ENCODE measurements at places on chromosomes 1 and 21.

GRCh38 chr21:41928621-41929220 is 25.1 kb downstream of the C2CD2 start:
- no peak for DNase-seq

- DNase-seq, result no peak
These were observed 94.7 kb upstream of the SLC25A33 start for GRCh38 chr1:9444532-9444931.

GRCh38 chr1:161180639-161181038 is 3.3 kb upstream of the B4GALT3 start:
- DNase-seq, result no peak

DNA sequence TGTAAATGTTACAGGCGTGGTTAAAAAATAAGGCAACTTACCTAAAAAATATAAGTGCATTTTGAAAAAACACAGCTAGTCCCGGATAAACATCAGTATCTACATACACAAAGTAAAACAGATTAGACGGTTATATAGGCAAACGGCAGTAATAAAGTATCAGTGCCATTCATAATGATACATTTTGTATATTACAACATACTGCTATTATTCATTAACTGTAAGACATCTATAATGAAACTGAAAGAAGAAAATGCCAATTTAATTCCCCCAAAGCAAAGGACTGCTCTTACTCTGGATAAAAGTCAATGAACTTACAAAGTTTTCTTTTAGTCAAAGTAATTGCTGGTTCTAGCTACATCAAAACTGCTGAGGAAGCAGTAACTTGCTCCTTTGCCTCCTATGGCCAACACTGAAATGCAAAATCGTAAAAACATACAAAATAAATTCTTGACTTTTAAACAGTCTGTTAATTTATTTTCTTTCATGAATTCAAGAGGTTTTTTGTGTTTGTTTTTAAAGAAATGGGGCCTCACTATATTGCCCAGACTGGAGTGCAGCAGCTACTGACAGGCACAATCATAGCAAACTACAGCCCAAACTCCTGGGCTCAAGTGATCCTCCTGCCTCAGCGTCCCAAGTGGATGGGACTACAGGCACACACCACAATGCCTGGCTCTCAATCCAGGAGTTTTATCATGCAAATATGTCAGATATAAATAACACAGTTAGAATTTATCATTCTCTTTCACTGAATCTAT is 23.9 kb downstream of the TMEM50B start:
- DNase-seq, result no peak

- DNase-seq, result no peak
These were observed at the start of gene SNX7 for GRCh38 chr1:98661544-98662355. Gene SNX7 (plus strand): TSS chr1:98661721. CDS start chr1:98661732, 11 bp downstream.

DNA sequence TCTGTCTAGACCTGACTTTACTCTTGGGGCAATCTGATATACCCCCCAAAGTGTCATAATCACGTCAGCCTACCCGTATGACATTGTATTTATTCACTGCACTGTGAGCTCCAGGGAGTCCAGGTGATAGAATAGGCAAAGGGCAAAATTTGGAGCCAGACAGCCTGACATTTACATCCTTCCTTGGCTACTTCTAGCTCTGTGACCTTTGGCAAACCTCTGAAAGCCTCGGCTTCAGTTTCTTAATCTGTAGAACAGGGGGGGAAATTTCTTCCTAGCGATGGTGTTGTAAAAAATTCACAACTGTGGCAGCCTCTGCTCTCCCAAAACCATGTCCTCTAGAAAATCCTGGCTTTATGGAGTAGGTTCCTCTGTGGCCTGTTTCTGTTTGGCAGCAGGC is 240.9 kb downstream of the KIF26B start:
- no peak for DNase-seq

GRCh38 chr1:207811920-207812720 is 60.3 kb downstream of the CD46 start:
- no peak for DNase-seq

DNA sequence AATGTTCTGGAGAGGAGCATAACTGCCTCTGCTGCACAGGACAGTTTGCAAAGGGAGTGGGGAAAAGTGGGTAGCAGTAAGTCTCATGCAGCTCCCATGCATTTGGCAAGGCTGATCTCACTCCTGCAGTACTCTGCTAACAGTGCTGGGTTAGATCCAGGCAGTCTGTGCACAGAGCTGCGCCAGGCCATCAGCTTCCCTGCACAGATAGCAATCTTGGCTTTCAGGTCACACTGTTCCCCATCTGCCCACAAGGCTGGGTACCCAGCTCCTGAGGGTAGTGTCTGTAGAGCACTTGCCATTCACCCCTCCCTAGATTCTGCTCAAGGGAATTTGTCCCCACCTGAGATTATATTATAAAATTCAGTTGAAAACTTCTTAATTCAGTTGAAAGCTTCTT is 72.1 kb downstream of the SH3BGR start:
- DNase-seq, result no peak

- DNase-seq, result no peak
These were observed 40.9 kb upstream of the DAB1 start for GRCh38 chr1:57464756-57465155.

DNA sequence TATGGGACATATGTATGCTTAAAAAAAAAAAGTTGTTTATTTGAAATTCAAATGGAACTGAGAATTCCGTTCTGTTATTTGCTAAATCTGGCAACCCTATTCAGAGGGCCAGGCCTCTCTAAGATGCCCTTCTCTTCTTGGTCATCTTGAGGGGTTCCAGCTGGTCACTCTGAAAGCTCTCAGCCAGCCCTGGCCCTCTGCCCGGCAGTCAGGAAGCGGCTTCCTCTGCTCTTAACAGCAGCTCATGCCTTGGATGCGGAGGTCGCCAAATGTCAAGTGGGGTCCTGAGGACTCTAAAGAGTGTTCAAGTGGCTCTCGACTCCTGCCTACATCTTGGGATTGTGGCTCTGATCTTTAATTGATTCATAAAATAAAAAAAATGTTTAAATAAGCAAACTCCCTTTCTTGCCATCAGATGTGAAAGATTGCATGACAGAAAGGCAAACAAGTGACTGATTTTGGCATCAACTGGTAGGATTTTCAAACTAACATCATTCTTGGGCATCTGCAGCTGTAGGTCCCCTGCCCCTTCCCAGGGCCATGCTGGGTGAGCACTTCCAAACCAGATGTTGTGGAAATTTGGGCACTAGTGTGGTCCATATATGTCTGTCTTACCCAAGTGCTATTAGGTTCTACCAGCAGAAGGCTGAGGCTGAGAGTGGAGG is 130.8 kb downstream of the PRDM2 start:
- DNase-seq, result no peak

DNA sequence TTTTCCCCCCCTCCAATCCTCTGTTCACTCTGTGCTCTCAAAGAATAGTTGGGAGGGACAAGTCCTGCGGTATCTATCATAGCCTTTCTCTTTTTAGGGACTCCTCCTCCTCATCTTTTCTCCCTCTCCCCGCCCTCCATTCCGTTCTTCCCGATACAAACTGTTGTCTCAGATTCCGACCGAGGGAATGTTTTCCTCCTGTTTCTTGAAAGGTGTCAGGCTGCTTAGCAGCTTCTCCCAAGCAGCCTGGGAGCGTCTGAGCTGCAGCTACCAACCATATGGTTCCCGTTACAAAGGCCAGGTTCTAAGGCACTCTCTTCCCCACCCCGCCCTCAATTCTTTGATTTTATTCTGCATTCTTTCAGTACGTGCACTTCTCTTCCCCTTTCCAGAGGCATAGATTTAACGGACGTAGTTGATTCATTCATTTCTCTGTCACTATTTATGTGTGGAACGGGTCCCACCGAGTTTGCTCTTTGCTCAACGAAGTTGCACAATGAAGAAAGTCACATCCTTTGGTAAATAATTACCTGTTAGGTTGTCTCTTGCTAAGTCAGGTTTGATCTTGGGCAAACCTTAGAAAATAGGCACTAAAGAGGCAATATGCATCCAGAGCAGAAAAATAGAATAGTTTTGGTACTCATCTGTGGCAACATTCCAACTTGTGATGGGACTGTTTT is 2.8 kb downstream of the ADGRL2 start:
- no peak for DNase-seq

- no peak for DNase-seq
These were observed 40.4 kb downstream of the ATP1A1 start for GRCh38 chr1:116413414-116413813.

DNA sequence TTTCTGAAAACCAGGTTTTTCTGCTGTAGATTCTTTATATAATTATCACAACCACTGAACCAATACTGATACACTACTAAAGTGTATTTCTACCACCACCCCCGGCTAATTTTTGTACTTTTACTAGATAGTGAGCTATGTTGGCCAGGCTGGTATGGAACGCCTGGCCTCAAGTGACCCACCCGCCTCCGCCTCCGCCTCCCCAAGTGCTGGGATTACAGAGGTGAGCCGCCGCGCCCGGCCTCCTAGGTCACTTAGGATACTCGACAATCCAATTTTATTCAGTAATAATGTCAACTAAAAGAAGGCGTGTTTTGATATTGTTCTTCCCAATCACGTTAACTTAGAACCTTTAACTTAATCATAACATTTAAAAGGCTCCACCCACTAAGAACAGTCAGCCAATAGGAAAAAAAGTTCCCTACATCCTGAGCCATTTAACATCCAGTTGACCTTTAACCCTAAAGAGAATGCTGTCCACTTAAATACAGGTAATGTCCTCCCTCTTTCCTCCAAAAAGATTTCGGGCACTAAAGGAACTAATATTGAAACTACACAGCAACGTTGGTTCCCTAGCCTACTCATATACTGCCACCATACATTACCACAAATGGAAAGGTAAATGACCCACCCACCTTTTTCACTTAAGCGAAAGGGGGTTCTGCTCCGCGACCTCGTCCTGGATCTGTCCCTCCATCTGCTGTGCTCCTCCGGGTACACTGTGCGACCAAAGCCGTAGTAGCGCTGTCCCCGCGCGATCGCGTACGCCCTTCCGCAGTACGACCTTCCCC is 1.2 kb downstream of the RSRP1 start:
- DNase-seq, result no peak

- DNase-seq, result no peak
These were observed 21.3 kb upstream of the RUNX1 start for GRCh38 chr21:35070436-35070835.

GRCh38 chr1:109379422-109379821 is 18.3 kb downstream of the SORT1 start:
- DNase-seq, result no peak

GRCh38 chr1:93275634-93276295 is 69.9 kb upstream of the DR1 start:
- no peak for DNase-seq

GRCh38 chr1:210620867-210621488 is 292.3 kb downstream of the HHAT start:
- DNase-seq, result no peak

- no peak for DNase-seq
These were observed 6.3 kb upstream of the KCNE1 start for GRCh38 chr21:34518301-34518700.

- DNase-seq, result no peak
These were observed 49.7 kb upstream of the GFI1 start for GRCh38 chr1:92536211-92536979.

DNA sequence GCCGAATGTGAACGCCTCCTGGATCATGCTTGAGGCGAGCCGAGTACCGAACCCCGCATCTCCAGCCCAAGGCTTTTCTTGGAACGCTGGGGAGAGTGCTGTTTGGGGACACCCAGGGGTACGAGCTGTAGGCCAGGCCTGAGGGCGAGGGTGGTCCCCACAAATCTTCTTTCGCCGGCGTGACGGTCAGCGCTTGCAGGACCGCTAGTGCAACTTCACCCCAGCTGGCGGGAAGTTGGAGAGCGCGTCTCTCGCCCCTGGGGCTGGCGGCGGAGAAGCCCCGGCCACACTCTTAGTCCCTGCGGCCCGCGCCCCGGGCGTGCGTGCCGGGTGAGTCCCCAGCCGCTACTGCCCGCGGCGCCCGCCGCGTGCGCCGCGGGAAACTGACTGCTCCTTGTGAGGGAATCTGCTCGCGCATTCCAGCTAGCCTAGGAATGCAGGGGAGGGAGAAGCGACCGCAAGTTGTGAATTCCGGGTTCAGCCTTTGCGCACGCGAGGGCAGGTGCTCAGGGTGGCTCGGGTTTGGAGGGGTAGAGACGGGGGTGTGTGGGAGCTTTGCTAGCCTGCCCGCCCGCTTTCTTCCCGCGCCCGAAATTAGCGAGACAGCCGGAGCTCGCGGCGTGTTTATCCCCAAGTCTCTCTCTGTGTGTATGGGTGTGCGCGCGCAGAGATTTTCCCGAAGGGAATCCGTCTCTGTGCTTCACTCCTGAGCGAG is 884 bp downstream of the LHX4 start:
- no peak for DNase-seq

DNA sequence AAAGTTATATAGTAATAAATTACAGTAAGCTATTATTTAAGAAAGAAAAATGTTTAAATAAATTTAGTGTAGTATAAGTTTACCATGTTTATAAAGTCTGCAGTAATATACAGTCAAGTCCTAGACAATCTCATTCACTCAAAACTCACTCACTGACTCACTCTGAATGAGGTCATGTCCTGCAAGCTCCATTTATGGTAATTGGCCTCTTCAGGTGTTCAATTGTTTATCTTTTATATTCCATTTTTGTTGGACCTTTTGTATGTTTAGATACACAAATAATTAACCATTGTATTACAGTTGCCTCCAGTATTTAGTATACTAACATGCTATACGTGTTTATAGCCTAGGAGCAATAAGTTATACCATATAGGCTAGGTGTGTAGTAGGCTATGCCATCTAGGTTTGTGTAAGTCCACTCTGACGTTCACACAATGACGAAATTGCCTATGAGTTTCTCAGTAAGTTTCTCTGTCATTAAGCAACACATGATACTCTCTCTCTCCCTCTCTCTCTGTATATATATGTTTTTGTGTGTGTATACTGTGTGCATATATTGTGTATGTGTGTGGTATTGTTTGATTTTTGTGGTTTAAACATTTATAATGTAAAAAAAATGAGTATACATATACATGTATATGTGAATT is 161.2 kb downstream of the NCAM2 start:
- DNase-seq, result no peak

GRCh38 chr1:27526569-27527222 is 36.7 kb upstream of the WASF2 start:
- DNase-seq, result no peak

- no peak for DNase-seq
These were observed 78.4 kb upstream of the KCNA3 start for GRCh38 chr1:110752941-110753725.

DNA sequence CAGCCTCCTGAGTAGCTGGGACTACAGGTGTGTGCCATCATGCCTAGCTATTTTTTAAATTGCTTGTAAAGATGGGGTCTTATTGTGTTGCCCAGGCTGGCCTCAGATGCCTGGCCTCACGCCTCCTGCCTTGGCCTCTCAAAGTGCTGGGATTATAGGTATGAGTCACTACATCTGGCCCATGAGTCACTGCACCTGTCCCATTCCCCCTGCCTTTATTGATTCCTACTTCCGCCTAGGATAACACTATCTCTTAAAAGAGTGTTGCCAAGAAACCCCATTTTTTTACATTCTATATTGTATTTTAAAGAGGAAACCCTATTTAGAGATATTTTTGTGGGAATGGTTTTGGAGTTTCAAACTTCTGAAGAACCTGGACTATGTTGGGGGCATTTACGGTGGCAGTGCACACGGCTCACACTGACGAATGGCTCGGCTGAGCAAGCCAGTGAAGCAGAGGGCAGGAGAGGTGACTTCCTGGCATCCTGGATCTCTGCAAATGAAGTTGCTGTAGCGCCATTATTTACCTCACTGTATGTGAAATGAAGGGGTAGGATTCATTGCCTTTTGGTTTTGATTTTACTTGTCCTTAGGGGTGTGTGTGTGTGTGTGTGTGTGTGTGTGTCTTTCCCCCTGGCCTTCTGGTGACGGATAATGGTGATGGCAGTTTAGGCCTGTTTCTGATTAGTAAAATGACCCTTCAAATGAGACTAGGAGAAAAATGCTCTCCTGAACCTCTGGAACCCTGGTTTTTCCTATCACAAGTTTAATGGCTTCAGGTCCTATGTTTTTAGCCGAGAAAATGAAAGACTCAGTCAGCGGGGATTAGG is 22.5 kb downstream of the KIF26B start:
- DNase-seq, result no peak
